ENCODE measurements at places on chromosomes 5 and 9. TPM values are rescaled to one million over a fixed set of nuclear protein-coding genes. Genes with fewer than 3 reads are reported as not detected.

DNA sequence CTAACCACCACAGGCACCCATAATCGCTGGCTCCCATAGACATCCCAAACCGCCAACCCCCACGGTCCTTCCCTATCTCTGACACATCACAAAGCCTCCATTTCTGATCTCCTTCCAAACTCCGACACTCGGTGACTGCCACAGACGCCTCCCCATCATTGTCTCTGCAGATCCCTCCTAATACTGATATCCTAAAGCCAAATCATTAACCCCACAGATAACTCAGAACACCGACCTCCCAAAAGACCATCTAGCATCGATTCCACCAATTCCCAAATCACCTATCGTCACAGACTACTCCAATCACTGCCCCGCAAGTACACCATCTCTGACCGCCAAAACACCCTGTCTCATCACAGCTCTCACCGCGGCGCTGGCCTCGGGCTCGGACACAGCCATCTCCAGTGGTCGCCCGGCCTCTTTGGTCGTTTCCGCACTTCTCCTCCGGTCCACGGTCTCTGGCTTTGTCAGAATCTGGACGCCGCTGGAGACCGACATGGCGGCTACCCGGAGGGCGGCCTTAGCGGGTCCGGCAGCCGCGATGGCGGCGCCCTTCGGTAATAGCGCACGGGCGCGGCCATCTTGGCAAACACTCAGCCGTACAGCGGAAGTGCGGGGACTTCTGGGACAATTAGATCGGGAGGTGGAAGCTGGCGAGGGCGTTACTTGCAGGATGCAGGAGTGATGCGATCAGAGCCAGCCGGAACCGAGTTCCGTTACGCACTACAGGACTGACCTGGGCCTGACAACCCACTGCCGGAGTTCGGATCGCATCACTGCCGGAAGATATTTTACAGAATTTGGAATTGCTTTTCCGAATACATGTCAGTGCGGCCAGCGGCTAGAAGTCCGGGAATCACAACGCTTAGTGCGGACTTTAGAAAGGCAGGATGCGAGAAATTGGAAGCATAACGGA lies at the start of gene ZFP37:
Gene ZFP37, minus strand, starts transcription at position 534 of the 916 bp plus-strand sequence. Its CDS starts 36 bp downstream, at position 498.
- DNase-seq: peak; percentile 88

GRCh38 chr9:36125062-36125855 lies 11.3 kb upstream of the GLIPR2 start:
- no peak for DNase-seq

DNA sequence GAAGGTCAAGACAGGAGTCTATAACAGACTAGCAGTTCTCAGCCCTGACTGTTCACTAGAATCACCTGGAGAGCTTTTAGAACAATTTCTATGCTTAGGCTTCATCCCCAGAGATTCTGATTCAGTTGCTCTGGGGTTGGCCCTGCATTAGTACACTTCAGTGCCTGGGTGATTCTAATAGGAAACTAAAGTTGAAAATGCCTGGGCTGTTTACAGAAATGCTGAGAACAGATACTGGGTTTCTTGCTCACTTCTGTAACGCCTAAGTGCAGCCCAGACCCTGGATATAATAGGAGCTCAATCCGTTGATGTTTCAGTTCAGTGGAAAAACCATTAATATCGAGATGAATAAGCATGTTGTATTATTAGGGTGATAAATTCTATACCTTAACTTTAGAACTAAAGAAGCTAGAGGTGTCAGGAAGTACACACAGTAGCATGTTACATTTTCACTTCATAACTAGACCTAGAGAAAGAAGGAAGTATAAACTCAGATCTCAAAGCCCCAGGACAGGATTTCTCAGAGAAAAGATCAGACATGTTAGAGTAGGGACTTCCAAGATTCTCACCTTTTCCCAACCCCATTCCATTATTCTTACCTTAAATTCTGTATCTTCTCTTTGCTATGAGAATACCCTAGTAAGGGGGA lies 20.4 kb downstream of the HAVCR2 start:
- DNase-seq: no peak

DNA sequence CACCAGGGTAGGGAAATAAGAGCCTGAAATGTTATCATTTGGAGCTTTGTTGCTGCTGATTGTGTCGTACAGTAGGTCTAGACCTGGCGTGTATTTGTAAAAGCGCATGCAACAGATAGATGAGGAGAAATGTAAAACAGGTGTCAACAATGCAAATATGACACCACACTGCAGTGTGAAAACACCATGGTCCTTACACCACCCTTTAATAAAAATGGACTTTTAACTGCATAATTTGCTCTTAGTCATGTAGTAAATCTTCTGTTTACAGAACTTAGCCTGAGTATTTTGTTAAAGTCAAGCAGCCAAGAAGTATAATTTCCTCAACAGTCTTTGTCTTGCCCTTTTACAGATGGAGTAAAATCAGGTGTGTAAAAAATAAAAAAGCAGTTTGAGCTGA lies 13.9 kb downstream of the PCBD2 start:
- DNase-seq: no peak

DNA sequence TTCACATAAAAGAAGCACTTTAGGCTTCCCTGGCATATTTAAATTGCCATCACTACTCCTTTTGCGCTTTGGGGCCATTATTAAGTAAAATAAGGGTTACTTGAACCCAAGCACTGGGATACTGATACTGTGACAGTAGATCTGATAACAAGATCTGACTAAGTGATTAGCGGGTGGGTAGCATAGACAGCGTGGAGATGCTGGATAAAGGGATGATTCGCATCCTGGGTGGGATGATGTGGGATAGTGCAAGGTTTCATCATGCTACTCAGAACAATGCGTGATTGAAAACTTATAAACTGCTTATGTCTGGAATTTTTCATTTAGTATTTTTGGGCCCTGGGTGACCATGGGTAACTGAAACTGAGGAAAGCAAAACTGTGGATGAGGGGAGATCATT lies 75.1 kb downstream of the PTTG1 start:
- DNase-seq: no peak

DNA sequence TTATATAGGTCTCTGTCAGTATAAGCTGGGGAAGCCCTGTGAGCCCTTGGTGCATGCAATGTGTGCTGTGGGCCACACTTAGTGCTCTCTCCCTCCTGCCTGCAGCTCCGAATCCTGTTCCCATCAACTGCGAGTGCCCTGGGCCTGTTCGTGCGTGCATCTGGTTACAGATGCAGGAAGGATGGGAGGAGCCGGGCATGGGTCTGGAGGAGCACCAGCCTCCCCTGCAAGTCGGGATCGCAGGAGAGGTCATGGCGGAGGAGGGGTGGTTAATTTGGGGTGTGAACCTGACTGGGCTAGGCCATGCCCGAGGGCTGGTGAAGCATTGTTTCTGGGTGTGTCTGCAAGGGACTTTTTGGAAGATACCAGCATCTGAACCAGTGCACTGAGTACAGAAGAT lies 274.6 kb upstream of the IRX4 start:
- no peak for DNase-seq

GRCh38 chr9:16246785-16247184 lies 623.7 kb downstream of the BNC2 start:
- no peak for DNase-seq

Gene ADAMTS13
- total RNA-seq: 0.96 TPM

Gene EGR1
- 61.0 TPM for total RNA-seq

Gene CLINT1
- total RNA-seq: 89.5 TPM

Measured in breast epithelium (tissue), 4 donors.